ENCODE measurements at places on chromosomes 1 and 21. TPM values are rescaled to one million over a fixed set of nuclear protein-coding genes. Genes with fewer than 3 reads are reported as not detected.

DNA sequence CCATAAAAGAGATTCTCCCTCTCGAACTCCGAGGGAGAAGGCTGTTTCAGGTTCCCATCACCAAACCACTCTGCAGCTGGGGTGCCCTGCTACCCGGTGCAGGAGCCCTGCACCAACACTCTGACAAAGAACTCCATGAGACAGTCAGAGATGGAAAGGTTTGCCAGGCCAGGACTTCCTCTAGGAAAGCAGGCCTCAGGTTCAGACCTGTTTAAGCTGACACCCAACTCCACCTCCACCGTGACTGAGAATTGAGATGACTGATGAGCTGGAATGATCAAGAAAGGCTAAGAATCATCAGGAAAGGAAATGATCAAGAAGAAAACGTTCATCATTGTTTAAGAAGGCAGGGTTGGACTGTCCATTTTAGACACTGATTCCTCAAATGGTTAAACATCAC lies 46.2 kb upstream of the KCNE1 start:
- no peak for DNase-seq

GRCh38 chr1:22053017-22053860 lies 730 bp downstream of the CDC42 start:
- peak; percentile 41 for DNase-seq

- DNase-seq, result no peak
Observed at GRCh38 chr21:26164311-26164710, 6.3 kb downstream of the APP start.

DNA sequence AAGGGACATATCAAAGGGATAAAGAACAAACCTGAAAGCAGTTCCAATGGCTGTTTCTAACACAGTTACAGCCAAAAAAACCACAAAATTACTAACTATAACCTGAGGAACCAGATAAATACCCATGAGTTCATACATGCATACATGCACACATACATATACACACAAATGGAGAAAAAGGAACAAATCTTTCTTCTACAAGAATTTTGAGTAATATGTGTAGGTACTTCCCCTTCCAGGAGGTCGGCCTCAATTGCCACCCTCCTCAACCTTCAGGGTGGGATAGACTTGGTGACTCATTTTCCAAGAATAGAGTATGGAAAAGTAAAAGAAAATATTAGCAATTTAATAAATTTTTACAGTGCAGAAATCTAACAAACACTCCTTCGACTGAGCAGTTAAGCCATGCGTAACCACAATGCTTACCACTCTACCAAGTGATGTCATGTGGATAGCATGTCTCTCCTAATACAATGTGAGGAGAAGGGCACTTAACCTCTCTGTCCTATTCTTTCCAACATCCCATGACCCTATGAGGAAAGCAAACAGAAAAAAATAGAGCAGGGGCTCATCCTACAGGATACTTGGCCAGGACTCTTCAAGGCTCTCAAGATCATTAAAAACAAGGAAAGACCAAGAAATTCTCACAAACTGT lies 243.0 kb upstream of the RUNX1 start:
- DNase-seq, result no peak

PLEKHM2 gene
- 31.3 TPM for total RNA-seq

LORICRIN gene
- not detected for total RNA-seq

EXTL1 gene
- total RNA-seq, result not detected
